Activated CD8-positive, alpha-beta memory T cell treated with anti-CD3 and anti-CD28 coated beads, Interleukin-2, amount 10 ng/mL, durations not matched to agents 7 days and 5 days (primary cell): ENCODE measurements at places on chromosomes 11 and 22.

DNA sequence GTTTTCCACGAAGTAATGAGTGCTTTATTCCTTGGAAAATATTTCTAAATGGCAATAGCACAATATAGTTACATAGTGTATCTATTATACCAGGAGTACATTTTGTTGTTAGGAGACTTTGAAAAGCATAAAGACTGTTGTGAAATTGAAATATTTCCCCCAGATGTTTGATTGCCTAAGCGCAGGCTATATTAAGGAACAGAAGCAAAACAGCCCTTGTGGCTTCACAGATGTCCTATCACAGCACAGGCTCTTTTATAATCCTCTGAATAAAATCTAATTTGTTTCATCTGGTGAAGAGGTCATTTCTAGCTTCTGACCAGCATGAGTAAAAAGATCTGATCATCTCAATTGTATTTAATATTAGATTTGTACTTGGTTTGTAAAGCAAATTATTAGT is 48.2 kb downstream of the BSX start:
- DNase-seq: no peak

- DNase-seq: no peak
Measured at GRCh38 chr11:32433101-32433913, 2.0 kb downstream of the WT1 start.

GRCh38 chr11:34758262-34758661 is 137.4 kb downstream of the EHF start:
- no peak for DNase-seq

- DNase-seq: no peak
Measured at GRCh38 chr11:82765466-82766034, 31.9 kb upstream of the FAM181B start.

GRCh38 chr11:88552379-88553062 is 215.0 kb upstream of the CTSC start:
- DNase-seq: peak; percentile 74

- DNase-seq: no peak
Measured at GRCh38 chr11:114078423-114078822, 18.9 kb downstream of the ZBTB16 start.

DNA sequence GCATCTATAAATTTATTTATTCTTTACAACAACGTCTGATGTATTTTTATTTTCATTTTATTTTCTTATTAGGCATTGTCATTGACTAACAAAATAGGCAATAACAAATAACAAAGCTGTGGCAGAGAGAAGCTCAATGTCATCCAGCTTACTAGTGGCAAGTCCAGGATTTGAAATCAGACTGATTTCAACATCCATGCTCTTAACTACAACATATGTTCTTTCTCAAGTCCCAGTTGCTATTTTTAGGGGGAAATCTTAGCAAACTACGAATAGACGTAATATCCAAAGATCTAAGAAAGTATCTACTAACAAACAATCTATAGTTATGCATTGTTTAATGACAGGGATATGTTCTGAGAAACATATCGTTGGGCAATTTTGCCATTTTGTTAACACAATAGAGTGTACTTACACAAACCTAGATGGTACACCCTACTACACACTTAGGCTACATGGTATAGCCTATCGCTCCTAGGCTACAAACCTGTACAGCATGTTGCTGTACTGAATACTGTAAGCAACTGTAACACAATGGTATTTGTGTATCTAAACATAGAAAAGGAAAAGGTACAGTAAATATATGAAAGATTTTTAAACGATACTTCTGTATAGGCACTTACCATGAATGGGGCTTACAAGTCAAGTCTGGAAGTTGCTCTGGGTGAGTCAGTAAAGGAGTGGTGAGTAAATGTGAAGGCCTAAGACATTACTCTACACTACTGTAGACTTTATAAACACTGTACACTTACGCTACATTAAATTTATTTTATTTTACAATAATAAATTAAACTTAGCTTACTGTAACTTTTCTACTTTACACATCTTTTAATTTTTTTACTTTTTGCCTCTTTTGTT is 151.3 kb downstream of the DLG2 start:
- no peak for DNase-seq

GRCh38 chr11:77502346-77502905 is 28.5 kb upstream of the PAK1 start:
- no peak for DNase-seq

- peak; percentile 42 for DNase-seq
Measured at GRCh38 chr11:76997512-76997911, 36.7 kb upstream of the B3GNT6 start.

- DNase-seq: no peak
Measured at GRCh38 chr22:37119872-37120271, 10.4 kb upstream of the TMPRSS6 start.

DNA sequence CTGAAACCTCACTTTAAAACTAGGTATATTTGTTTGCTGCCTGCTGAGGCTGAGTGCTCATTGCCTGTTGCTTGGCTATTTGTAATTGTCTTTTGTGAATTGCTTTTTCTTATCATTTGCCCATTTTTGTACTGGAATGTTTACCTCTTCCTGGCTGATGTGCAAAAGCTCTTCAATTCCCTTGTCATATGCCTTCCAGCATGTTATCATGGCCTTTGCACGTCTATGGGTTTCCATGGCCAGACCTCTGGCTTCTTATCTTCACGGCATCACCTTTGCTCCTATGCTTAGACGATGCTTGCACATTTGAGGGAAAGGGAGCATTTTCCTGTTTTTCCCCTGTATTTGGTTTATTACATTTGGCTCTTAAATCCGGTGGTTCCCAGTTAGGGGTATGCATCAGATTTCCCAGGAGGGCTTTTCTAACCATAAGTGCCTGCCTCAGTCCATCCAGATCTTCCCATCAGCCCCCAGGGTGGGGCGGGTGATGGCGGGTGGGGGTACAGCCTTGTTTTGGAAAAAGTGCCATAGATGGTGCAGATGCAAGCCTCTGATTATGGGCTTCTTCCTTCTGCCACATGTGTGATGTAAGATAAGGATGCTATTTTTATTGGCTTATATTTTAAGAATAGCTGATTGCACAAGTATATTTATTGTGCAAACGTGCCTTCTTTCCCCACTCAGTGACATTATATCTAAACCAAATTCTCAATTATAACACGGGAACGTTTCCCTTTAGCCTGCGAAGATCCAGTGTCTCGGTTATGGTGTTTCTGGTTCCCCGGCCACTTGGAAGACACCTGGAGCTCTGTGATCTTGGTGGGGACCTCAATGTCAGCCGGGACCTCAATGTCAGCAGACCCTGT is 70.6 kb upstream of the SEPTIN5 start:
- no peak for DNase-seq

DNA sequence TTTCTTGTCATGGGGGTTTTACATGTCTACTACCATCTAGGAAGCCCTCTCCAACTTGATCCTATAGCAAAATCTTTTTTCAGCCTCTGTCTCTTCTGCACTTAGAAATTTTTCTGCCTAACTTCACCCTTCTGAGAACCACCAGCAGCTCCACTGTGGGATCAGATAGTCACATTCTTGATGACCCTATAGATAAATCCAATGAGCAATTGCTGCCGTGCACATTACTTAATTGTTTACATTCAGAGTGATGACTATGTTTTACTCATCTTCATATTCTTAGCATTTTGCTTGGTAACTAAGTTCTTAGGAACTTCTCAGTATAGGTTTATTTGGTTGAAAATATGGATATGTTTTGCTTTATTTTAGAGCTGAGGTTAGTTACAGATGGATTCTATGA is 12.4 kb upstream of the ETS1 start:
- DNase-seq: no peak

GRCh38 chr22:32501836-32502752 is 27.5 kb downstream of the FBXO7 start:
- no peak for DNase-seq

GRCh38 chr11:109229682-109230081 is 192.3 kb upstream of the C11orf87 start:
- no peak for DNase-seq

DNA sequence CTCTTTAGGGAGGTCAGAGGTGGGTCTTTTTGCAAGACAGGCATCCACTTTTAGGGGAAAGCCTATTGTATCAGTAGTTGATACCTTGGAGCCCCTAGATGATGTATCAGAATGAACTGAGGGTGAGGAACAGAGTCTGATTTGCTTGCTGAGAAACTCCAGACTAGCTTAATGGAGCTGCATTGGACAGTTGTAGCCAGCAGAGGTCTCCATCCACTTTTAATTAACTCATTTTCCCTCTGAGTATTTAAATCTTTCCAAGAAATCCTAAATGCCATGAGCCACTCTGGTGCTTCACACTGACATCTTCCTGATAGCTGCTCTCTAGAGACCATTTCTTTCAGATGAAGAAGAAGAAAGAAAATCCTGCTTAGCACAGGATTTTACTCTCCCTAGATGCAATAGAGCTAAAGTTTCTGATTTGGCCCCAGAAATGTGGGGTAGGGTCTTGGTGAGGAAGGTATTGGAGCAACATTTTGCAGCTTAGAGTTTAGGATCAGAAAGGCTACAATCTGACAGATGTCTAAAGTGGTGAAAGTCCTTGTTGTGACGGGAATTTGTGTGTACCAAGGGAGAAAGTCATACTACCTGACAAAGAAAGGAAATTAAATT is 38.0 kb downstream of the EXT2 start:
- no peak for DNase-seq

- no peak for DNase-seq
Measured at GRCh38 chr22:27347951-27348350, 453.6 kb downstream of the MN1 start.

DNA sequence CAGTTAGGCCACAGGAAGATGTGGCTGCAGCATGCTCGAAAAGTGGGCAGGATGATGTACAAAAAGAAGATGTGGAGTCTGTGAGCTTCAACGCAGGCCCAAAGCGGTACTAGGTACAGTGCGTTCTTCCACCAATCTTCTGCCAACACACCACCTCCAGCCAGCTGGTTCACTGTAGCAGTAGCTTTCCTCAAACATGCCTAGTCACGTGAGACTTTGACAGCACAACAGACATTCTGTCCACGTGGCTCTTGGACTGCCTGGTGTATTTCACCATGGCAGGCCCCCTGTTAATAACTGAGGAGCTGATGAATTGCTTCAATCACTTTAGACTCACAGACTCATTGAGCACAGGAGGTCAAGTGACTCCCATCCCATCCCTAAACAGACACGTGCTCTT is 14.1 kb downstream of the SYN3 start:
- no peak for DNase-seq

DNA sequence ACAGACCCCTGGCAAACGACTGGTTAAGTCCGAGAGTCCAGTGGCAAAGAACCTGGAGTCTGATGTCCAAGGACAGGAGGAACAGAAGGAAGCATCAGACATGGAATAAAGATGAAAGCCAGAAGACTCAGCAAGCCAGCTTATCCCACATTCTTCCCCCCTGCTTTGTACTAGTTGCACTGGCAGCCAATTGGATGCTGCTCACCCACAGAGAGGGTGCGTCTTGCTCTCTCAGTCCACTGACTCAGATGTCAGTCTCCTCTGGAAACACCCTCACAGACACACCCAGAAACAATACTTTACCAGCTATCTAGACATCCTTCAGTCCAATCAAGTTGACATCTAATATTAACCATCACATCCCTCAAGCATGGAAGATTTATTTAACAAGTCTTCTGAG is 1265.8 kb upstream of the CNTN5 start:
- DNase-seq: no peak

- DNase-seq: no peak
Measured at GRCh38 chr11:22432291-22433093, 94.3 kb downstream of the SLC17A6 start.

DNA sequence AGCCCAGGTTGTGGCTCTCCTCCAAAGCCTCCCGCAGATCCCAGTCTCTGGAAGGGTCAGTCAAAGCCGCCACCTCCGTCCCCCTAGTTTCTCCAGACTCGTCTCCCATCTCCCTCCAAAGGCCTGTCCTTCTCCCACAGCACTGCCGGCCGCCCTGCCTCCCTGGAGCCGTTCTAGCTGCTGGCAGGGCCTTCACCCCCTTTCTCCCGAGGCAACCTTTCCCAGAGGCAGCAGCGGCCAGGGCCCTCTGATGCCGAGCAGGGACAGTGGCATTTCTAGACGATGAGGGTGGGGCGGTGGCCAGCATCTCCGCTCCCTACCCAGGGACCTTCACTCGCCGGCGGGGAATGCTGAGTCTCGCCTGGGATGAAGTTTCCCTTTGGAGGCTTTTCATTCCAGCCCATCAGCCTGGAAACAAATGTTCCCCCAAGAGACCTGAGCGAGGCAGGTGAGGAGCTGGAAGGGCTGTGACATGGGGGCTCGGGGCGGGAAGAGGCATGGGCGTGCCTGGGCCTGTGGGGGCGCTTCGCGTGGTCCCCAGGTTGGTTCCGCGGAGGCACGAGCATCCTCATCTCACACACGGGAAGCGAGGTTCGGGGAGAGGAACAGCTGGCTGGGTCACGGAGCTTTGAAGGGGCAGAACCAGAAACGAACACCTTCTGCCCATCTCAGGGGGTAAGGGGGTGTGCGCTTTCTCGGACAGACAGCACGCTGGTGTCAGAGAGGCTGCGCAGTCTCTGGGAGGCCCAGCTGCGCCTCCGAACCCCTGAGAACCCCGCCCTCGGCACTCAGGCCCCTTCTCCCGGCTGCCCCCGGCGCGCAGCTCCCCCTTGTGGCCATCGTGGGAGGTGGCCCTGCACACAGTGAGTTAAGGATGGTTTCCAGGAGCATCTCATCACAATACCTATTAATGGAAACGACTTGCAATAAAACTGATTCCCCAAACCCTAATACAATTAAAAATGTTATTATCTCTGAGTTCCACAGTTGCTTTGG is 18.1 kb upstream of the KLHL35 start:
- DNase-seq: no peak

GRCh38 chr11:36492724-36493304 is 17.3 kb downstream of the TRAF6 start:
- DNase-seq: no peak

DNA sequence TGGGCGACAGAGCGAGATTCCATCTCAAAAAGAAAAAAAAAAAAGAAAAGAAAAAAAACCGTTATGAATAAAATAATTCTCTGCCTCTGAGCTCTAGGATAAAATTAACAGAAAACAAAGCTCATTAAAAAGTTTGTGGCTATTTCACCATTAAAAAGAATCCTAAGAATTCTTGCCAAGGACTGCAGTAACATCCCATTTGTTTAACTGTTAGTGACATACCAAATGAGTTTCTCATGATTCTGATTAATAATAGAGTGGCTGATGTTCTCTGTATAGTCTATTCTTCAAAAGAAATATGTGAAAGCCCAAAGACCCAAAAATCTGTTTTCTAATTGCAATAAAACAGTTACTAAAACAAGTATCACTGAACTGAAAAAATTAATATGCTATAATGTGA is 19.7 kb downstream of the CLNS1A start:
- DNase-seq: no peak

- DNase-seq: no peak
Measured at GRCh38 chr11:2160736-2161259, at the start of gene INS. INS (minus strand) TSS chr11:2161209; CDS start chr11:2160971, 238 bp downstream.

DNA sequence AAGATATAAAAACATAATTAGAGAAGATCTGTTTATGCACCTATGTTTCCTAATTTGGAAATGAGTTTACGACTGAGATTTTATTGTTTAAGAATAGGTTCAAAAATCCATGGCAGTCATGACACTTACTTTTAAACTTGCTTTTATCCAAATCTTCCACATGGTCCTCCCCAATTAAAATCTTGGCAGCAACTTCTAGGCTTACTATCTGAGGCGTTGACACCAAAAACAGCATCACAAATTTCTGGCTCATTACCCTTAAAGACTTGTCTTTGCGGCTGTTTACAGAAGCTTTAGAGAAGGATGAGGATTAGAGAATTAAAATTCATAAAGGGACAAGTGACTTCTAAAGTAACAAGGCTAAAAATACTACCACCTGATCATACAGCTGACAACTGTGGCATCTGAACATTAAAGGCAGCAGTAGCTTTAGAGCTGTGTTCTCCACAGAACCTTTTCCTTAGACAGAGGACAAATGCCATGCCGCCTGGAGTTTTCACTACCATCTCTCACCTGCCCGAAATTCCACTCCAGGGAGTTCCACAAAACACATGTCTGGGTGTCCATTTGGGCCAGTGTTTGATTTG is 6.4 kb downstream of the E2F8 start:
- no peak for DNase-seq
